ENCODE measurements at places on chromosomes 4 and X.

GRCh38 chrX:131359611-131360010, 70.5 kb upstream of the IGSF1 start:
- no peak overlapping the region for H3K4me3 ChIP-seq
- H3K27me3 ChIP-seq = no peaks in the 10 kb centered on the region
- H3K27ac ChIP-seq = no peak overlapping the region
- DNase-seq = no peak
- no peaks in the 10 kb centered on the region for H3K4me1 ChIP-seq

DNA sequence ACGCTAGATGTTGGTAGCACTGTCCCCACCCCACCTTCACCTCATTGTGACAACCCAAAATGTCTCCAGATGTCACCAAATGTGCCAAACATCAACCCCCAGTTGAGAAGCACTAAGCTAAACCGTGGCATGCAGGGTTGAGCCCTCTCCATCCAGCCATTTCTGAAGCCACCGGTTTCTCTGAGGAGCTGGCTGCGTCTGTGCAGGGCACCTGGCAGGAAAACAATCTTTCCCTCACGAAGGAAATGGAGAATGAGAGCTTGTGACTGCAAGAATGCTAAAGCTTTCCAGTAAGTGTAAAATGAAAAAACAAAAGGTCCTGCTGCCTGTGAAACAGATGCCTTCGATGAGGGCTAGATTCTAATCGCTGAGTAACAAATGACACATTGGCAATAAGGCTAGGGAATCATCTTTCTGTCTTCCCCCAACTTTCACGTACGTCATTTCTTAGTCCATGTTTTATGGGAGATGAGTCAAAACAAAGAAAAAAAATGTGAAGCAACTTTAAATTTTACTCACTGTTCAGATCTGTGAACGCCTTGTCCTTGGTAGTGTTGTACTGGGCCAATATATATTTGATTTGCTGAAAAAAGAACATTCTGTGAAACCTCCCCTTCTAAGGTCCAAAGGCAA, 59.9 kb downstream of the PROM1 start:
- H3K27me3 ChIP-seq = peaks cover 28% of the 10 kb centered on the region
- H3K4me1 ChIP-seq = no peaks in the 10 kb centered on the region
- H3K27ac ChIP-seq = no peak overlapping the region

DNA sequence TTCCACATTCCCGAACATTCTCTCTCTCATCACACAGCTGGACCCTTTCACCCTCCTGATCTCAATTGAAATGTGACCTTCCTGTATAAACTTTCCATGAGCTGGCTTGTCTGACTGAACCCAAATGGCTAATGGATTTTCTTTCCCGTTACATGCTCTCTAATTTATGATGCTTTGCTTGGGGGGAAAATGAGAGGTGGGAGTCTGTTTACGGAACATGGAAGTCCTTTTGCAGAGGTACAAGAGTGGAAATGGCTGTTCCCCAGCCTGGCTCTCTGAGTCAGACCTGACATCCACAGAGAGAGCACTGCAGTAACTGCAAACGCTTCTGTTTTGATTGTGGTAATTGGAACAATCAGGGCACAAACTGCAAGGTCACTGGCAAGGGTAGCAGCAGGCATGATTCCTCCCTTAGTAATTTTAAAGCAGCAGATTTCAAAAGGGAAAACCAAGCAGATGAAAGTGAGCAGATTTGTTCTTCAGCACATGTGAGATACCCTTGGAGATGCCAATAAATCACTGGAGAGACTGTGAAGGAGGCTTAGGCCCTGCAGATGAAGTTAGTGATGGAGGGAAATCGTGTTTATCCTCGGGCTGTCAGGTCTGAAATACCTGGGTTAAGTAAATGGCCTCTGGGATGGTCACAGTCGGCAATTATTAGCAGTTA, 83.9 kb downstream of the SNCA start:
- peaks cover 6% of the 10 kb centered on the region for H3K27me3 ChIP-seq
- no peak overlapping the region for H3K27ac ChIP-seq
- H3K4me1 ChIP-seq = no peaks in the 10 kb centered on the region

GRCh38 chr4:183332447-183332846, 10.2 kb upstream of the CLDN24 start:
- no peak overlapping the region for H3K4me3 ChIP-seq
- no peak overlapping the region for H3K27ac ChIP-seq
- H3K36me3 ChIP-seq = no peaks in the 10 kb centered on the region
- DNase-seq = no peak
- H3K4me1 ChIP-seq = peaks cover 9% of the 10 kb centered on the region

GRCh38 chrX:109281483-109282275, 200.2 kb downstream of the GUCY2F start:
- H3K4me1 ChIP-seq = no peaks in the 10 kb centered on the region
- no peaks in the 10 kb centered on the region for H3K27me3 ChIP-seq
- no peaks in the 10 kb centered on the region for H3K36me3 ChIP-seq
- no peak for DNase-seq
- no peak overlapping the region for H3K27ac ChIP-seq
- no peak overlapping the region for H3K4me3 ChIP-seq

GRCh38 chr4:91513326-91513725, 790.4 kb upstream of the GRID2 start:
- no peak overlapping the region for H3K4me3 ChIP-seq
- DNase-seq = no peak
- H3K4me1 ChIP-seq = no peaks in the 10 kb centered on the region
- no peaks in the 10 kb centered on the region for H3K27me3 ChIP-seq
- H3K36me3 ChIP-seq = no peaks in the 10 kb centered on the region

DNA sequence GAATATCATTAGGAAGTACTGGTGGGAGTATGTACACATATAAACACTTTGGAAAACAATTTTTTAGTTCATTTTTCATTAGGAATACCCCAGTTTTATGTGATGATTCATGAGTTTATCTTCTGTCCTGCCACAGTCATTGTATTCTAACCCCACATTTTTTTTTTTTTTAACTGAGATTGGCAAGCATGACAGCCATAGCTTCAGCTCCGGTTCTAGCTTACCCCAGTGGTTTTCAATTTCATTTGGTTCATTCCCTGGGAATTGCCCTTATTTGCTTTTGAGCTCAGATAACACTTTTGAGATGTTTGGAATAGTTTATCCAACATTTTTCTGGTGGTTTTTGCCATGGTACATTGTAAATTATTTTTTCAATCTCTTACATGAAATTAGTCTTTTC, 21.0 kb upstream of the FMR1 start:
- H3K27ac ChIP-seq = no peak overlapping the region
- H3K4me3 ChIP-seq = no peak overlapping the region
- H3K27me3 ChIP-seq = no peaks in the 10 kb centered on the region
- H3K36me3 ChIP-seq = no peaks in the 10 kb centered on the region
